ENCODE measurements at places on chromosomes 7 and 10.

- no peak for DNase-seq
Measured at GRCh38 chr7:101159696-101160674, 5.4 kb downstream of the VGF start.

GRCh38 chr10:44413416-44413815 lies 28.5 kb upstream of the CXCL12 start:
- DNase-seq: no peak

DNA sequence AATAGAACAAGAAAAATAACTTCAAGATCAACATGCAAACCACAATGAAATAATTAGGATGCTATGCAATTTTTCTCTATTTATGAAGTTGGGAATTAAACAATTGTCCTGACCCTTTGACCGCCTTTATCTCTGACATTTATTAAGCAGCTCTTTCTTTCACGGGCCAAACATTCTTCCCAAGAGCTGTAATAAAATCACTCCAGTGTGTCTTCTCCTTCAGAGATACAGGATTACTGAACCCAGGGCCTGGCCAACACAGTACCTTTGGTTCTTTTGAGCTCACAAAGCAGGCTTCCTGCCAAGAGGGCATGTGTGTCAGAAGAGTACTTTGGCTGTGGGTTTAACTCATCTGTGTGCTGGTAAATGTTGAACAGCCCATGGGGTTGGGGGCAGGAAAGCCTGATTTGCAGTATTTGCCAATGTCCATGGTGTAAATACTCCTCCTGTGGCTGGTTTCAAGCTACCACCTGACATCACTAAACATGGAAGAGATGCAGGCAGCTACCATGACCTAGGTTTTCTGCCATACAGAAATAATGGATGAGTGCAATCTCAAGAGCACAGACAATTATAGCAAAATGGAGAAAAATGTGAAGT lies 121.7 kb downstream of the FANK1 start:
- no peak for DNase-seq

GRCh38 chr7:131026297-131027000 lies 292.4 kb upstream of the KLF14 start:
- no peak for DNase-seq

GRCh38 chr10:43844221-43844620 lies 195.5 kb upstream of the ZNF32 start:
- no peak for DNase-seq

- DNase-seq: no peak
Measured at GRCh38 chr10:14024329-14025202, 306.2 kb downstream of the FRMD4A start.

DNA sequence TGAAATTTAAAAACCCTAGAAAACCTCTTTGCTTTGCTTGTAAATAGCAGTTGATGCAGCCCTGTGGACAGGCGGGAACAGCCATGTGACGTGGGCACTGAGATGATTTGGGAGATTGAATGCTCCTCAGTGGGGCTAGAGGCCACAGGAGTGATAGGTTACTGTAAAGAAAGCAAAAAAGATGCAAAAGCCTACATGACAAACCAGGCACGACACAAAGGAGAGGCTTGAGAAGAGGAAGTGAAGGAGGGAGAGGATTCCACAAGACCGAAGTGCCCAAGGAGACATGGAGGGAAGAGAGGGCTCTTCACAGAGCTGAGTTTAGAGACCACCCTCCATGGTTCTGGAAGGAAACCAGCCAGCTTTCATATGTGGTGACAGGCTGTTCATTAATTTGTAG lies 25.7 kb downstream of the IKZF1 start:
- no peak for DNase-seq

DNA sequence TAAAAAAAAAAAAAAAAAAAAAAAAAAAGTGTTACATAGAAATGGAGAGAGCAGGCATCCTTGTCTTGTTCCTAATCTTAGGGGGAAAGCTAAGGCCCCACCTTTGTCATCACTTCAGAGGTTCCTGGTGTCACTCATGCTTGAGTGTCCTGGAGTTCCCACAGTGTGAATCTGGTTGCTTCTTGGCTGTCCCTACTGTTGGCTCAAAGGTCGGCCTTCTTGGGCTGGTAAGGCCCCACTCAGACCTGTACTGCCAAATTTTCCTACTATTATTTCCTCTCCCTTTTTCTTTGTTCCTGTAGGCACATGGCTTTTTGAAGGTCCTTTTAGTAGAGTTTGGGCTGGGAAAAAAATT lies 21.5 kb downstream of the OPTN start:
- no peak for DNase-seq

GRCh38 chr10:31100115-31100601 lies 68.5 kb upstream of the ZNF438 start:
- no peak for DNase-seq

DNA sequence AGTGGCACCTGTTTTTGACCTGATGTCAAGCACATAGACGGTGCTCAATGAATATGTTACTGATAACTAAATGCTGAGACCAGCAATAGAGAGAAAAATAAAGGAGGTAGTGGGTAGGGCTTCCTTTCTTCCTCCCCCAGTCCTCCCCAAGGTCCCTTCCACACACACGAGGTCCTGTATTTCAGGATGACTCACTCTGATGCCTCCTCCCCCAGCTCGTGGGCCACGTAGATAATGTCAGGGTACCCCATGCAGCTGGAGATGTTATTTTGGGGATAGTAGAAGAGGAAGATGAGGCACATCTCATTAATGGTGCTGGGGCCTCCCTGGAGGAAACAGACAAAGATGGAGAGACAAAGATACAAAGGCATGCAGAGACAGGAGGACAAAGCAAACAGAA lies 17.3 kb downstream of the PRSS58 start:
- DNase-seq: no peak

- DNase-seq: no peak
Measured at GRCh38 chr7:101636822-101637623, 7.9 kb upstream of the MYL10 start.

GRCh38 chr7:117458977-117459583 lies 20.7 kb upstream of the CFTR start:
- no peak for DNase-seq

DNA sequence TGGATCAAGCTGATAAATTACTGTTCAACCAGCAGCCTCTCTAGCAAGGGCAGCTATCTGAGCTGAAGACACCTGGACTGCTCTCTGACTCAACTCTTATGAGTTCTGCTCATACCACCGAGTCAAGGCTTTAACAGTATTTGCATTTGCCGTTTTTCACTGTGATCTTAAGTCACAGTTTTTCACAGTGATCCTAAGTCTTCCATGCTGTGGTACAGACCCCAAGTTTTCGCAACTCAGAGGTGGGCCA lies 31.3 kb downstream of the PIP4K2A start:
- no peak for DNase-seq

DNA sequence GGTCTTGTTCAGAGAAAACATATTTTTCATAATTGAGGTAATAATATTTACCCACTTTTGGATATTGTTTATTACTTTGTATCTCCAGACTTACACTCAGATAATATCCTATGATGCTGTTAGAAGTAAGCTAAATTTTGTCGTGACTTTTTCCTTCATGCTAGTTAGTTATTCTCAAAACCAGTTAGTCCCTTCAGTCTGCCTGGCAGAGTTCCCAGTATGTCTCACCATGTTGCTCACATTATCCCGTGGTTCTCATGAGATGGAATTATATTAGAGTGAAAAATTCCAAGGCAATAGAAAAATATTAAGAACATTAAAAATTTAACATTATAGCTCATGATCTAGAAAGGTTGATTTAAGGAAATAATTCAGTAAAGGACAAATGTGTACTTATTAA lies 81.5 kb upstream of the SMIM30 start:
- DNase-seq: no peak

GRCh38 chr7:126716321-126716720 lies 536.4 kb downstream of the GRM8 start:
- DNase-seq: no peak

- DNase-seq: no peak
Measured at GRCh38 chr7:125681508-125681907, 751.9 kb upstream of the POT1 start.

GRCh38 chr7:91079487-91079886 lies 184.7 kb upstream of the FZD1 start:
- DNase-seq: no peak

DNA sequence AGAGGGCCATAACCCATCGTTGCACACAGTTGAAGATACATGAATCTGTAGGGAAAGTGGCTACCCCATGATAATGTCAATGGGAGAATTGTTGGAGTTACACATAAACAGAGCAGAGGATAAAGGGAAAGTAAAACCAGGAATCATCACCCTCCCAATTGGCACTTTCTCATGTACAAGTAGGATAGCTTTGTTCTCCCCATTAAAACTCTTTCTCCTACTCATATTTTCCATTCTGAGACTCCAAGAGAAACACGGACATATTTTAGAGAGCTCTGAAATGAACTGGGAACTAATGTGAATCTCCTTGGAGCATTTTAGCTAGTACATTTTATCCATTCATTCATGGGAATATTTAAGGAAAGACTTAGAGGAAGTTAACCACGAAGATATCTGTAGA lies 17.2 kb upstream of the LRRC17 start:
- DNase-seq: no peak

- no peak for DNase-seq
Measured at GRCh38 chr7:115910541-115911164, 119.9 kb downstream of the TFEC start.

- no peak for DNase-seq
Measured at GRCh38 chr10:112241651-112242341, 41.4 kb upstream of the TECTB start.

DNA sequence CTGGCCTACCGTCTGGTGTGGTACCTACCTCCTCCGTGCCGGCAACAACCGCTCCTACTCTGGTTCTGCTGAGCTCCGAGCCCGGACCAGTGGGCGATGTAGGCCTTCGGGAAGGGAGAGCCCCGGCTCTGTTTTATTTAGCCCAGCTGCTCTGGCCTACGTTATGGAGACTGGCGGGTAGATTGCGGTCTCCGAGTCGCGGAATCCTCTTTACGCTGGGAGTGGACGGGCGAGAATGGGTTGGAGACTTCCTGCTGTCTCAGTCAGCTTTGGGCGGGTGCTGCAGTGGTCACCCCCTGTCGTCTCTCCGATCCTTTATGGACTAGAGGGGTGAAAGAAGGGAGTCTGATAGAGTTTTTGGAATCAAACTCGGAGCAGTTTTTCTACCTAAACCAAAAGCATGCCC lies 406 bp downstream of the CBLL1 start:
- no peak for DNase-seq

- no peak for DNase-seq
Measured at GRCh38 chr7:136446751-136447150, 421.7 kb upstream of the CHRM2 start.

GRCh38 chr10:97575127-97575668 lies 2.6 kb downstream of the ANKRD2 start:
- DNase-seq: no peak

- no peak for DNase-seq
Measured at GRCh38 chr7:106367018-106367420, 82.2 kb upstream of the NAMPT start.

GRCh38 chr10:14571866-14572507 lies 202.7 kb downstream of the FAM107B start:
- DNase-seq: peak; percentile 59

DNA sequence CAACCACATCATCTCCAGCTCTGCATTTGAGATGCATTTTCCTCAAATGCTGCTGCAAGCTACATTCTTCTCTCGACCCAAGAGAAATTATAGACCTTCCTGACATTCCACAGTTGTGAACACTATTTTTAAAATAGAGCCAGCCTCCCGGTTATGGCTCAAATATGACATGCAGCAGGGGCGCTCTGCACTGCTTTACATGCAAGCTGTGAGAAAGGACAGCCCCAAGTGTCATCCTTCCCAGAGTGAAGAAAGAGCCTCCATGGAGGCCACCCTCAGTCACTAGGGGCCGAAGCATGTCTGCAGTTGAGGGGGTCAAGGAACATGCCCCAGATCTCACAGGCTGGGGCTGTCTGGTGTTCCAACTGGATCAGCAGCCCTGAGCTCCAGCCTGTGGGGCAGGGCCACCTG lies 63.9 kb upstream of the CHST15 start:
- DNase-seq: no peak

DNA sequence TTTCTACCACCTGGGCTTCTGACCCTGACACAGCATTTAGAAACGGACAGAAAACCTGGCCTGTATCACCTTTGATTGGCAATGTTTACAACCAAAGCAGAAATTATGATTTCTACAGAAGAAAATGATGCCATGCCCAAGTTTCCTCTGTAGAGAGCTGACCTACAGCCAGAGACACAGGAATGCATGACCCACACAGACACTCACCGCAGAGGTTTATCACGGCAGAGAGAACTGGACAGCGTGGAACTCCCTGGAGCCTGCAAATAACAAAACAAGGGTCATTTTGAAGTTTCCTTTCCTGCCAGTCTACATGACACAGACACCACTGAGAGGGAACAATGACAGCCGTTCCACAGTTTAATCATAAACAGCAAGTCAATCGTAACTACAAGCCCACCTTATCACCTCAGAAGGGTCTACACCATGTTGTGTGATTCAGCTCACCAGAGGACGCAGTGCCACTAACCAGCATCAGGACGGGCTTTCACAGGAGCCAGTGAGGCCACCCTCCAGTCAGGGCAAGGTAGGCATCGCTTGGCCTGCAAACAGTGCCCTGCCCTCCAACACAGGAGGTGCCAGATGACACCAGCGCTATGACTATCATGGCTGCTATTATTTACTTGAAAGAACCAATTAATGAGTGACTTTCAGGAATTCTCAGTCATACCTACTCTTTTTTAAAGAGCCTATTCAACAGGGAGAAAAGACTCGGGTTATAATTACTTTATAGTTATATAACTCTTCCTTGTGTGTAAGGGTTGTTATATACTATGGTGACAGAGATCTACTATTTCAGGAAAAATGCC lies 139.9 kb downstream of the TNS3 start:
- DNase-seq: no peak

- DNase-seq: no peak
Measured at GRCh38 chr7:20408467-20408826, 77.7 kb downstream of the ITGB8 start.

GRCh38 chr10:22534849-22535604 lies 179.4 kb downstream of the PIP4K2A start:
- DNase-seq: no peak

GRCh38 chr10:92727550-92727949 lies 37.8 kb downstream of the HHEX start:
- DNase-seq: no peak

GRCh38 chr7:153476166-153476565 lies 576.0 kb upstream of the DPP6 start:
- no peak for DNase-seq

DNA sequence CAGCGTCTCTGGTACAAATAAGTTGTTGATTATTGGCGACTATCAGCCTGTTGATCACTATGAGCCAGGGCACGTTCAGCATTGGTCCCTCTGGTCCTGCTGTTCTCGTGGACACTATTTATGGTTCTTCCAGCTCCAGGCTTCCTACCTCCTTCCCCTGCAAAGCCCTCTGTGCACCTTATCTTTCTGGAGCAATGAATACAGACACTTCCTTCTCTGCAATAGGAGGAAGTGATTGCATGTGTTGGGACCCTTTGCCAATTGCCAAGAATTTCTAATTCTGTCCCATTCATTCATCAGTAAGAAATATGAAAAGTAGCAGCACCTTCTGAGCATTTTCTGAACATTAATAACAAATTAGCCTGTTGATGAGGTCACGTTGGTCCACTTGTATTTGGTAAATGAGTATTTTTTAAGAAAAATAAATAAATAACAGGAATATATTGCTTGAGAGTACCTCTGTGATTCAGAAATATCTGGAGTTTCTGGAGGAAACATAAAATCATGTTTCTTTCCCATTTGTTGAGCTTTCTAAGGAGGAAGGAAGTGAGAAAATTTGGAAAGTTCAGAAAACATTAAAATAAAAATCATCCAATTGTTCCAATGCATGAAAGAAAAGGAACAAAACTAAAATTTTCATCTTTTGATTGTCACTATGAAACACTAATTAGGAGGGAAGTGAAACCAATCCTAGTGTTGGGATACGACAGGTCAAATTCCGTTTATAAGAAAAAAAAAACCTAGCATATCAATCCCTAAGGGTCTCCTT lies 259.1 kb upstream of the KLF6 start:
- DNase-seq: no peak

- DNase-seq: no peak
Measured at GRCh38 chr7:159108491-159108890, 36.2 kb downstream of the VIPR2 start.

Measured in breast epithelium (tissue), 4 donors.